A549 (cell line): ENCODE measurements at places on chromosomes 11 and 22.

- no peak for DNase-seq
These were observed 47.6 kb downstream of the FBXO7 start for GRCh38 chr22:32522237-32522636.

GRCh38 chr22:24836282-24836681, 30.3 kb downstream of the SGSM1 start:
- no peak for DNase-seq

DNA sequence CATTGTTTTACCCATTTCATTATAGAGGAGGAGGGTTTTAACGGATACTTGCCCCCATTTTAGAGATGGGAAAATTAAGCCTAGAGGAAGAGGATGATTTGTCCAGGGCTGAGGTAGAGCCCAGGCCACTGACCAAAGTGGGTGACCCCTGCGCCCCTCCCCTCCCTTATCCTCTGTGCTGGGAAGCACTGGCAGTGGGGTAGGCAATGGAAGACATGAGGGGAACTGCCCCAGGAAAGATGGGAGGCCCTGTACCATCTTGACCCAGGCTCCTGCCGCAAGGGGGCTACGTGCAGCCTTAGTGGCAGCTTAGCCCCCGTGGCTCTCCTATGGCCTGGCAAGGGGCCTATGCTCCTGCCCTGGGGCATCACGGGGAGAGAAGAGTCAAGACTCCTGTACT, 76.4 kb upstream of the MYOD1 start:
- no peak for DNase-seq

DNA sequence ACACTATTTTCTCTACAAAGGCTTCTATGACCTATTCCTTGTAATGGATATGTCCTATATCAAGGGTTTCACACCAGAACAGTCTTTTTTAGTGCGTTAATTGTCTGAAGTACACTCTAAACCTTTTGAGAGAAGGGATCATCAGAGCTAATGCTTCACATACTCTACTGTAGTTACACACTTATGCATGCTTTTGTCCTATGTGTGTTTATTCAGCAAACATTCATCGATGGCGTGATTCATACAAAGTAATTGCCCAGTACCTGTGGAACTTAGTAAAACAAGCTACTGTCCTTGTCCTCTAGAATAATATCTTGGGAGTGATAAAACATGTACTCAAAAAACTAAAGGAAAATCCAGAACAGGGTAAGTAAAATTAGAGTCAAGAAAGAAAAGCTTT, 139.2 kb downstream of the GUCY1A2 start:
- DNase-seq: no peak

- no peak for DNase-seq
These were observed 90.9 kb downstream of the APIP start for GRCh38 chr11:34825315-34825669.

DNA sequence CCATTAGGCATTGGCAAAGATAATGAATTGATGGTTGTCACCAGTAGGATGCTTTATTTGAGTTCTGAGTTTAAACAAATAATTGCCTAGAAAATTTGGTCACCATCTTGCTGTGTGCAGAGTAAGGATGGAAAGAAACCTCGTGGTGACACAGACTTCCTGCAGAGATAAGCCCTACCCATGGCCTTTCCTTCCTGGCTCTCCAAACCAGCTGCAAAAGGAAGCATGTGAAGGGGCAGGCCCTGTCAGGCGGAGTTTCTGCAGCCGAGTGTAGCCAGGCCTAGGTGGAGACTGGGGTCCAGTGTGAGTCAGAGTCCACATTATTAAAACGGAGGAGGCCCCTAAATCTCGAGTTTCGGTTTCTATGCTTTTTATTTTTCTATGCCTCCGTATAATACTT, 83.1 kb upstream of the ADSL start:
- no peak for DNase-seq

- DNase-seq: no peak
These were observed 71.5 kb downstream of the SIK3 start for GRCh38 chr11:117026593-117027330.

DNA sequence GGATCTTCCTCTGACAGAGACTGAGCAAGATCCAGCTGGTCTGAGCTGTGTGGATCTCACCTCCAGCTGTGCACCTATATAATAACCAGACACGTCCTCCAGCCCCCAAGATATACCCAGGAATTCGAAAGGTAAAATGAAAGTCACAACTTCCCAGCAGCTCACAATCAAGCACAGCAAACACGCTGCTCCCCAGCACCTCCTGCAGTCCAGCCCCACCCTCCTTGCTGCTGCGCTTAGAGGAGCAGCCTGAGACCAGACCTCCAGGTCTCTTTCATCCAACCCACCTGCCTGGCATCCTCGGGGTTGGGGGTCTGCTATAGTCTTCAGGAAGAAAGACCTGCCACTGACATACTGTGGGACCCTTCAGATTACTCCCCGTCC, 3.0 kb upstream of the APOL4 start:
- DNase-seq: no peak

- DNase-seq: no peak
These were observed 54.5 kb upstream of the ME3 start for GRCh38 chr11:86726770-86727504.

GRCh38 chr11:62885137-62885750, 4.5 kb downstream of the SLC3A2 start:
- DNase-seq: no peak

DNA sequence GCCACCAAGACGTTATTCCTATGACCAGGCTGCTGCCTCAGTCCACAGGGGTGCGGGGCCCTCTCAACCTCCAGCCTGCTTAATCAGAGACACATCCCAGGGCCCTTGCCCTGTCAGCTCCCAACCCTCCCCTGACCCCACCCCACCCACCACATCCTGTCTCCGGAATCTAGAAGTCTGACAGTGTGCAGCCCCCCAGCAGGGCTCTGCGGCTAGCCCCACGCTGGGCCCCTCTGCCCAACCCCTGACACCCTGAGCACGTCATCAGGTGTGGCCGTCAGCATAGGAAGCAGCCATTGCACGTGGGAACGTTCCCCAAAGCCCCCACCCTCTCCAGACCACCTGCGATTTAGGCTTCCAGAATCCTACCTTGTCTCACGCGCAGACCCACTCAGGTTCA, 34.3 kb upstream of the IGSF9B start:
- no peak for DNase-seq

GRCh38 chr22:45238957-45239680, 1.6 kb downstream of the KIAA0930 start:
- DNase-seq: no peak

DNA sequence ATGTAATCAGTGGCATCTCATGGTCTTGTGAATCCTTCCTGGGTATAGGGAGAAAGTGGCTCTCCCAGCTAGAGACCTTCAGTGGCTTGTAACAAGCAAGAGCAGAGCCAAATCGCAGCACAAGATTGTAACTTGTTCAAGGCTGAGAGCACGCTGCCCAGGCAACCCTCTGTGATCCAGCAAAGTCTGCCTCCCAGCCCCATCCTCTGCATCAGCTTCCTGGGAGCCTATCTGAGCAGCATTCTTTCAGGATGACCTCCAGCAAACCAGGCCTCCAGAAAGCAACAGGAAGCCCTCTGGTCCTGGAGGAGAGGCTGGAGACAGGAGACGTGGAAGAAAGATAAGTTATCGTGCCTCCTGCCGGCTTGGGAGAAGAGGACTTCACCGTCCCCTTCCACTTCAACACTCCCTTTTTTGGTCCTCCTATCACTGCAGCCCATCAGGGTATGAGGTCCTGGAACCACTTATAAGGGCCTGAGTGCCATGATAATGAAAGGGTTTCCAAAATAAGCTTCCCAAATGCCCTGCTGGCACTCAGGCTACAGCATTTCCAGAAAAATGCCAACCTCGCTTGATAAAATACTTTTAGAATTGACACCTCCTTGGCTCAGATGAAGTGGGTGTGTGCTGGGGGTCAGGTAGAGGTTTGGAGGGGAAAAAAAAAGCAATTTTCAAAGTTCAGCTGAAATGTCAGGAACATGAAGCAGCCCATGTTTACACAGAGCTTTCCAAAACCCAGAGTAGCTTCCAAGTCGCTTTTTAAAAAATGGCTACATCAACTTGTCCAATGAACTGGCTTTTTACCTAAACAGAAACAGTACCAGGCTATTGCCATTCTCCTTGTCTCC, 80.2 kb downstream of the PLEKHA7 start:
- DNase-seq: no peak

DNA sequence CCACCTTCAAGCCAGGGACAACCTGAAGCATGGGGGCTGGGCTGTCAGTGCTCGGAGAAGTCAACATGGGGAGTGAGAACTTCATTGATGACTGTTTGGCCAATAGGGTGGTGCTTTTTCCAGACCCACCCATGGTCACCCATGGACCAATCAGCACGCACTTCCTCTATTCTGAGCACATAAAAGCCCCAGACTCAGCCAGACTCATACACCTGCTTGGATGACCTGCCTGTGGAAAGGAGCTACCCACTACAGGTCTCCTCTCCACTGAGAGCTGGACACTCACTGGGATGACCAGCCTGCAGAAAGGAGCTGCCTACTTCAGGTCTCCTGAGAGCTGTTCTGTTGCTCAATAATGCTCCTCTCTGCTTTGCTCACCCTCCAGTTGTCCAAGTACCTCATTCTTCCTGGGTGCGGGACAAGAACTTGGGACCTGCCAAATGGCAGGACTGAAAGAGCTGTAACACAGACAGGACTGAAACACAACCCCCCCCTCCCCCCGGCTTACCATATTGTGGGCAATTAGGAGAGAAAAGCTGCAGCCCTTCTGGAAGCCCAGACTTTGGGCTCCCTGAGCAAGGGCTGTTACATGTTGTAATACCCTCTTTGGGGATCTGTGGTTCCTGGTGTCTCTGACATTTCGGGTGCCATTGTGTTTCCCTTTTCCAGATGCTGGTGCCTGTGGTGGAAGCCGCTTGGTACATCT, 44.4 kb upstream of the WNT11 start:
- no peak for DNase-seq

GRCh38 chr11:131471976-131472375, 101.6 kb downstream of the NTM start:
- no peak for DNase-seq

- no peak for DNase-seq
These were observed 969 bp downstream of the SCN3B start for GRCh38 chr11:123653483-123653826.

DNA sequence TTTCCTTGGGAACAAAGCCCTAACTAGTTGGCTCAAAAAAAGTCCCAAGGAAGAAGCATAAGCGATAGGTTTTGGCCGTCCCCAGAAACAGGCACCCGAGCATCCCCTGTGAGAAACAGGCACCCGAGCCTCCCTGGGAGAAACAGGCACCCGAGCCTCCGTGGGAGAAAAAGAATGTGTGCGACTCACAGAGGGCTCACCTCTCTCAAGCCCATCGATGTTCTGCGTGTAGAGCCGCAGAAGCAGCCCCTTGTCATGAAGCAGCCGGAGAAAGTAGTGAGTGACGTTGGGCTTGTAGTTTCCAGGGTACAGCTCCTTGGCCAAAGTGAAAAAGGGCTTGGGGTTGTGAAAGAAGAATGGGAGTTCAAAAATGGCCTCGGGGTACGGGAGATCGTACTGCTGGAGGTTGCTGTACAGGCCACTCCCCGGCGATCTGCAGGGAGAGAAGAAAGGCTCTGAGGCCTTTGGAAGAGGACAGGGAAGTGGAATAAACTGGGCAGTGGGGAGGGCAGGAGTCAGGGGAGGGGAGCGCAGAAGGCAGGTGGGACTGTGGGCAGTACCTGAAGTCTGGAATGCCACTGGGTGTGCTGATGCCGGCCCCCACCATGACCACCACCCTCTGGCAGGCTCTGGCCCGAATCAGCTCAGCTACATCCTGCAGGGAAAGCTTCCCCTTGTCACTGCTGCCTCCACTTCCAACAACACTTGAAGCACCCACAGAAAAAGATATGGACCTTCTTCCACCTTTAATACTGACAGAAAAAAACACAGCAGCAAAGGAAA, 3.2 kb downstream of the SIRT3 start:
- no peak for DNase-seq

DNA sequence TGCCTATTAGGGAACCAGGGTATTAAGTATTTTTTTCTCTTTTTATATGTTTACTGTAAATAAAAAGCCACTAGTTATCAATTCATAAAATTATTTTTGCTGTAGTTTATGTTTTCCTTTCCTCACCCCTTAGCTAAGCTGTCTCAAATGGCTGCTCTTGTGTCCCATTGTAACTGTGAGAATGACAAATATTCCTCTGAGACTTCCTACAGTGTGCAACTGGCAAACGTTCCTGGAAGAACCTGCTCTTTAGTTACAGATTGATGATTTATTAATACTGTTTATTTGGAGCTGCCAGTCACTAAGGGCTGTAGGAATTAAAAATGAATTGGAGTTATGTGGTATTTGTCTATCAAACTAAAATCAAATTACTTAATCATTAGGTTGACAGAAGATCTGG, 675.4 kb upstream of the ARHGAP42 start:
- DNase-seq: no peak

DNA sequence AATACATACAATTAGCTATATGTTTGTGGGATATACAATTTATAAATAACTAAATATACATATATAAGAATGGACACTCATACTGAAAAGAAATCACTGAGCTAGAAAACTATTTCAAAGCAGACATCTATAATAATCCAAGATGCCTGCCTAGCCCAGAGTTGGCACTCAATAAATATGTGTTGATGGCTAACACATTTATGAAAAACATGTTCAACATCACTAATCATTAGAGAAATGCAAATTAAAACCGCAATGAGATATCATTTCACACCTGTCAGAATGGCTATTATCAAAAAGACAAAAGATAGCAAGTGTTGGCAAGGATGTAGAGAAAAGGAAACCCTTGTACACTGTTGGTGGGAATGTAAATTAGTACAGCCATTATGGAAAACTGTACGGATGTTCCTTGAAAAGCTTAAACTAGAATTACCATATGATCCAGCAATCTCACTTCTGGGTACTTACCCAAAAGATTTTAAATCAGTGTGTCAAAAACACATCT, 29.8 kb downstream of the POU2AF1 start:
- DNase-seq: no peak

DNA sequence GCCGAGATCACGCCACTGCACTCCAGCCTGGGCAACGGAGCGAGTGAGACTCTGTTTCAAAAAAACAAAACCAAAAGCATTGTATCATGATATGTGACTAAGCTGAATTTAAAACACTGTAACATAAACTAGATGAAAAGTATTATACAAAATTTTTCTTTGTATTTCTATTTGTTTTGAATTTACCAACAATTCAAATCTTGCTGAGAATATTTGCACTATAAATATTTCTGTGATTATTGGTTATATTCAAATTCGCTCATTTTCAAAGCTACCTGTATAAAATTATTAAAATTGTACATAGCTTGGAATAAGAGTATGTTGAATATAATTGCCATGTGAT, 101.9 kb upstream of the SERPIND1 start:
- no peak for DNase-seq
